Dorsolateral prefrontal cortex (tissue), 122 donors: ENCODE measurements at places on chromosomes 6 and 20.

- no peak for DNase-seq
Observed at GRCh38 chr6:30150671-30151395, 10.2 kb downstream of the TRIM10 start.

- DNase-seq = peak; percentile 56
Observed at GRCh38 chr6:27312146-27312949, at the start of gene POM121L2. Gene POM121L2, minus strand, starts transcription at chr6:27312273. Its CDS starts 103 bp downstream, at chr6:27312170.

- no peak for DNase-seq
Observed at GRCh38 chr6:37816599-37817375, 2.7 kb upstream of the ZFAND3 start.

DNA sequence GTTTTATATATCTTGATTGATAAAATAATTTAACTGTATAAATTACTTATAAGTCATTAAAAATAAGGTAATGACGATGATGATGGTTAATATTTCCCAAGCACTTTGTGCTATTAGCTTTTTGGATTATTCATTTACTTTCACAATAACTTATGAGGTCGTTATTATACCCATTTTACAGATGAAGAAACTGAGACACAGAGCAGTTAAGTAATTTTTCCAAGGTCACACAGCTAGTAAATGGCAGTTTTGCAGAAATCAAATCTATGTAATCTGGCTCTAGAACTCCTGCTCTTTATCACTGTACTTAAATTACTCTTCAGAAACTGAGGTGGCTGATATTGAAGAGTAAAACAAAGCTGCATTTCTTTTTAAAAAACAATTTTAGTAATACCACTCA lies 18.2 kb downstream of the NOL7 start:
- no peak for DNase-seq

DNA sequence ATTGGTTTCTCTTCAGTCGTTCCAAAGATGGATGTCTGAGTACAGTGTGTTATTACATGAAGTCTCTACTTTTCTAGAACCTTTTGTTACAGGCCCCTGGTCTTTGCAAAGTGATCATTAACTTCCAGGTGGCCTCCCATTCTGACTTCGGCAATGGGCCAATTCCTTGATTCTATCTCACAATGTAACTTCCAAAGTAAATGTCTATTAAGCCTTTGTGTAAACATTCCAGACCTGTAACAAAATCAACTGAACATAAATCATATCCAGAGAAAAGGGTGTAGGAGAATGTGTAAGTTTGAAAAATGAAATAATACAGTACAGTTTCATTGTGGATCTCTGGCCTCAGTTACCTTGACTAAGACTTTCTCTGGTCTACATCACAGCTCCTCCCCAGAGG lies 187.8 kb upstream of the JAG1 start:
- no peak for DNase-seq

DNA sequence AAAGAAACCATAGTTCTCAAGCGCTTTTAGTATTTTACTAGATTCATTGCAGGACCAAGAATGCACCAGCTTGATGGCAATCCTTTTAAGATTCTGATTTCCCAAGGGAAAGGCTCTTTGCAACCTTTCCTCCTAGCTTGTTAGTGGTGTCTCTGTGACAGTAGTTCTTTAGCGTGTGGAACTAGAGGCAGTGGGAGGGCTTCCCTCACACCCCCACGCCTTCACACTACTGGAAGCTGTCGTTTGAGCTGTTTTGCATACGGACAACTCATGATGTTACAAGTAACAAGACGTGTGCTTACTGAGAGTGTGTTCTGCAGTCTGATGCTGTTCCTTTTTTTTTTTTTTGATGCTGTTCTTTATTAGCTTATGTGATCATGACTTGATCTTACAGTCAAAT lies 34.1 kb downstream of the EYA4 start:
- no peak for DNase-seq

DNA sequence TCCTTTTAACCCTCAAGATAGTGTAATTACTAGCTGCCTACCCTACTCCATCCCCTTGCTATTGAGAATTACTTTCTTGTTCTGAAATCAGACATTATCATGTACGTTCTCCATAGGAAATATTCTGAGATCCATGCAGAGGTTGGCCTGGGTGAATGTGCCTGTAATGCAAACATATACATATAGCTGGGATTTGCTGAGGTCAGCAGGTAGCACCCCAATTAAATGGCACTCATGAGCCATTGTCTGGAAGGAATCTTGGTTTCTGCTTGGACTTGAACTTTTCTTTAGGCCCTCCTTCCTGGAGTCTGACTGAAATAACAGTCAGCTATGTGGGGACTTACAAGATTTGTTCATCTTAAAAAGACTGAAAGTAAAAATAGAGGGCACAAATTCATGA lies 3.7 kb downstream of the HLA-DQB2 start:
- DNase-seq = no peak
